ENCODE measurements at places on chromosomes 3 and 15. TPM values are rescaled to one million over a fixed set of nuclear protein-coding genes. Genes with fewer than 3 reads are reported as not detected.

- DNase-seq = no peak
These were observed 84.5 kb upstream of the PLXND1 start for GRCh38 chr3:129690963-129691362.

Gene TMEM44
- 8.0 TPM for polyA plus RNA-seq

DNA sequence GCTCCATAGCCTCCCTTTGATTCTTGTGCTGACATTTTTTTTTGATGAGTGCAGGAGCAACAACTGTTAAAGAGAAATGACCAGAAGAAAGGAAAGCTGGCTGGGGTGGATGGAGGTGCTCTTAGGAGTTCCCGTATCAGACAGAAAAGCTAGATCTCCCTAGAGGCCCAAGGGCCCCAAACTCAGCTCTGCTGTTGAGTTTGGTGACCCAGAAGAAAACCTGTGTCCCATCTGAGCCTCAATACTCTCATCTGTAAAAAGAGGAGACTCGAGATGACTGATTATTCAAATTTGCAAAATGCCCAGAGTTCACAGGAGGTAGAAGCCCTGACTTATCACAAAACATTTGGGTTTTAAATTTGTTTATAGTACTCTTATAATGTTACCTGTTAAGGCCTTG lies 142.4 kb downstream of the TIGIT start:
- no peak for DNase-seq

GRCh38 chr15:59169251-59169708 lies 37.4 kb upstream of the LDHAL6B start:
- no peak for DNase-seq

DNA sequence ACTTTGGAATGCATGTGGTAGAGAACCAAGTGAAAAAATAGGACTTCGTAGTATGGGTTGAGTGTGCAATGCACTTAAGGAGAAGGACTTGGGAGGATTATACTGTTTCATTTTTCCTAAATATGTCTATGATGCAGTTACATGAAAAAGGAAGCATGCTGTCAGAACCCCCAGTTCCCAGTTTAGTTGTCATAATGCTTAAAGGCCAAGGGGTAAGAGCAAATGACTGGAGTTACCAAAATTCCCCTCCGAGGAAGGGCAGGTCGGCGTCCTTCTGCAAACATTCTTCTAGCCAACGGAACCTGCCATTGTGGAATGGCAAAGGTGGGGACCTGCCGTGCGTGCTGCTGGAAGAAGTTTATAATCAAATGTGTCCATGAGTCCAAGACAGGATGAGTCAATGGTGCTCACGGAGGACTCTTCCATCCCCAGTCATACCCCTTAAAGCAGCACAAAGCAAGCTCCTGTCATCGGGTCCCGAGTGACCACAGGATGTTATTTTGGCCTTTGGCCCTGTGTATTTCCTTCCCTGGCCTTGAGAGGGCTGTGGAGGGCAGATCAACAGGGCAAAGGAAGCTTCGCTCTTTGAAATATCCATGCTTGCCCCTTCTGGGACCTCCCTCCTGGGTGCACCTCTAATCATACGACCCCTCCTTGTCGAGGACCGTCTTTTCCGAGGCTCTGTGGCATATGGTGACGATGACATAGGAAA lies 93.2 kb downstream of the SLCO3A1 start:
- DNase-seq = no peak

DNA sequence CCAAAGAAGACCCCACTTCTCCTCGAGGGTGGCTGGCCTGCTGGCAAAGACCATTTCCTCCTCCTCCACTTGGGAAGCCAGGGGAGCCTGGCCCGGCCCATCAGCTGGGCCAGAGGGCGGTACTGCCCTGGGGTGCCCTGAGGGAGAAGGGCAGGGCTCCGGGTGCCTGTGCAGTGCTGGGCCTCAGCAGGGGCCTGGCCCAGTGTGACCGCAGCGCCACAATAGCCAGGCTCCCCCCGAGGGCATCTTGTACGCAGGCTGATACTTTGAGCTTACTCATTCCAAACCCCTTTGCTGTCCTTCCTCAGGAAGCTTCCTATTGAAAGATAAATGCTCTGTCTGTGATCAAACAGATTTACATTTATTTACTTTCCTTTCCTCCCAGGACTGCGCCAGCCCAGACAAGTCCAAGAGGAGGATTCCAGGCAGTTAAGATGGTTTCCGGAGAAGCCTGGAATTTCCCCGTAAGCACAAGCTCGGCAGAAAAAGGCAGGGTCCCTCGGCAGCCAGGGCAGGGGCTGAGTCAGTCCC lies 240.1 kb downstream of the XXYLT1 start:
- no peak for DNase-seq

DNA sequence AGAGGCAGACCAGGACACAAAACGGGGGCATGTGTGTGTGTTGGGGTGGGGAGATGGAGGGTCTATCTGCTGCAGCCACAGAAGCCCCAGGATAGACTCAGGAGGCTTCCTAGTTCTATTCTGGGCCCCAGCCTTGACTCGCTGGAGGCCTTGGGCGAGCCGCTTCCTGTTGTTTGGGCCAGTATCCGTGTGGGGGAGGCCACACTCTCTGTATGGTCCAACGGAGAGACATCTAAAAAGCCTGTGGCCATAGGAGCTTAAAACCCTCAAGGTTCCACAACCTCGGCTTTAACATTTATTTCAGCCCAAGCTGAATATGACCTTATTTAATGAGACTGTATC lies 32.8 kb downstream of the POC1A start:
- DNase-seq = no peak

Gene TRIM42
- not detected for polyA plus RNA-seq

DNA sequence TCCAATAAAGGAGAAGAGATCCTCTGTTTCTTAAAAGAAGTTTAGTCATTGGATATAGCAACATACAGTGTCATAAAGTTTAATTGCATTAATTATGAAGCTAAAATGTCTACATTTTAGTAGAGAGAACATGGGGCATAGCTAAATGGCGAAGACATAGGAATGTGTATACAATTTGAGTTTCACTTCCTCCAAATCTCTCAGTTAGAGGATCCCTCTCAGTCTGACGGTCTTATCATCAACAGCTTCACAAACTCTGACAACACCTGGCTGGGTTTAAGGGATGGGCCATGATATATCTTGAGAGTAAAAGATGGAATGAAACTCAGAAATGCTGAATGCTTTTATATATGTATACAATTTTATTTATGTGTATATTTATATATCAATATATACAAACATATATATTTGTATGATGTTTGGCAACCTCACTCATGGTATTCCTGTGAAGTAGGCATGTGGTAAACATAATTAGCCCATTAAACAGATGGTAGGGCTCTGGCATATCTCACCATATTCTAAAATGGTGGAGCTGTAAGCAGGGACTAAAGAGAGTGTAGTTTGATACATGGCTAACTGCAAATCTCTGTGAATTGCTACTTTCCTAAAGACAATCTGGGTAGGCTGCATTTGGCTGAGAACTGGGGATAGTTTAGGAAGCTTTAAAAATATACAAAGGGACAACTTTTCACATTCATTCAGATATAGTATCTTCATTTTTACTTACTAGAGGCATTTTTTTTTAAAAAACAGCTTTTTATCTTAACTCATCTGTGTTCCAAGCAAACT lies 111.6 kb downstream of the TIGIT start:
- no peak for DNase-seq

- DNase-seq = no peak
These were observed 118.1 kb downstream of the ZNF621 start for GRCh38 chr3:40642812-40643211.
